Activated CD4-positive, alpha-beta T cell treated with anti-CD3 and anti-CD28 coated beads, Interleukin-2, amount 10 ng/mL, durations not matched to agents 24 days and 14 days (primary cell): ENCODE measurements at places on chromosomes 12 and 14.

- DNase-seq: peak; percentile 78
Observed at GRCh38 chr12:12505544-12506495, 56.8 kb downstream of the DUSP16 start.

- DNase-seq: no peak
Observed at GRCh38 chr12:98062464-98063245, 452.7 kb upstream of the TMPO start.

DNA sequence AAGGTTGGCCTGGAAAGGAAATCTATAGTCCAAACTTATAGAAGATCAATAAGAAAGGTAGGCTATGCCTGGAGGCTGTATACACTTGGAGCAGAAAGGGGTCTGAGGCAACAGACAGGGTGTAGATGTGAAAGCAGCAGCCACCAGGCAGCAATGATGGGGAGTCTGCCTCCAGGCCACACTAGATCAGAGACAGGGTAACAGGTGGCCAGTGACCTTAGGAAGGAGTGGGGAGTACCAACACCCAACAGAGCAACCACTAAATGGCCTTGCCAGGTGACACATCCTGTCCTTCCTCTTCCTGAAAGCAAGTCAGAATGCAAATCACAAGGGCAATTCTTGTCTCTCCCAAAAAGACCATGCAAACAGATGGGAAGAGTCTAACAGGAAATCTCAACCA is 46.4 kb upstream of the NID2 start:
- DNase-seq: no peak

DNA sequence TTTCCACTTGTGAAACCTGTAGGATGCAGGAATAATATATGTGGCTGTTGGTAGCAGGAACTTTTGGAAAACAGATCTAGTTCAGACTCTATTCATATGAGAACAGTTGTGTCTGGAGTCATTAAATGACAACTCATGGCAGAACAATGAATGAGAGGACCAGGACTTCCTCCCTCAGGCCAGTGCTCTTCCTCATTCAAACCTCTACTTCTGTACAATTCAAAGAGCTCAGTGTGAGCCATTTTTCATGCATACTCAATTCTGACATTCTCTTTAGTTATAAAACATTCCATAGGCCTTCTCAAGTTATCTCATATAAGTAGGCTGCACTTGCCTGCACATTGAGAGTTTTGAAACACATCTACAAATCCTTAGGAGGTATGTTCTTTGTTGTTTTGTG is 1526.6 kb upstream of the FLRT2 start:
- DNase-seq: no peak

- DNase-seq: no peak
Observed at GRCh38 chr14:55585854-55586253, 5.8 kb downstream of the KTN1 start.

DNA sequence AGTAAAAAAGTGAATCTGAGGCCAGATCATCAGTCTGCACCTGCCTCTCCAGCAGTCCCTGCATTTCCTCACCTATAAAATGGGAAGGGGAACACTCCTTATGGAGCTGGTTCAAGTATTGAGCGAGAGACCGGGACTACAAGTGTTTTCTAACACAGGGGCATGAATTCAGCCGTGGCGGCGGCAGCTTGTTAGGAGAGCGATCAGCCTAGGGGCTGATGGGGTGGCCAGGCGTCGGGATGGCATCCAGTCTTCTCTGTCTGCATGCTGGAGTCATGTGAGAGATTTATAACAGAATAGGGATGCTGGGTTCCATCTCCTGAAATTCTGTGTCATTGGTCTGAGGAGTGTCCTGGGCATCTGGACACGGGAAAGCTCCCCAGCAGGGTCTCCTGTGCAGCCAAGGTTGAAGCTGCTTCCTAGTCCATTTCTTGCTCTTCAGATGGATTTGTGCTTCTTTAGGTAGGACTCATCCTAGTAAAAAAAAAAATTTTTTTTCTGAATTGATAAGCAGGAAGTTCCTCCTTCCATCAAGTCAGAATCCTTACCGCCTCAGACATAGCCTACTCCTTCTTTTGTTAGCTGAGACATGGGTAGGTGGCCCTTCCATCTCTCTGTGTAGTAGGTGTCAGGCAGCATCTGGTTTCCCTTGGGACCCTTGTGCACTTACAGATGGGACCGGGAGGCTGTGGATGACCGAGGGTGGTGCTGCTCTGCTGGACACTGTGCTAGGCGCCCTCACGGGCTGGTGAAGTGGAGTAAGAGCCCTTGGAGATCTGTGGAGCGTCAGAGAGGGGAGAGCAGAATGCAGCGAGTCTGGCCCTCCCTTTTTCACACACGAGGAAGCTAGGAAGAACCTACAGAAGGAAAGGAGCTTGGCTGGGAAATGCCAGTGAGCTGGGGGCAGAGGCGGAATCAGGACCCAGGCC is 146.7 kb downstream of the TSPAN9 start:
- no peak for DNase-seq
